ENCODE measurements at places on chromosomes 5 and 9. TPM values are rescaled to one million over a fixed set of nuclear protein-coding genes. Genes with fewer than 3 reads are reported as not detected.
A peak's percentile ranks its signal among the peaks of the same experiment; 100 is the strongest.

- H3K36me3 ChIP-seq = no peaks in the 10 kb centered on the region
- DNase-seq = no peak
- H3K27me3 ChIP-seq = no peaks in the 10 kb centered on the region
- no peaks in the 10 kb centered on the region for H3K4me1 ChIP-seq
Observed at GRCh38 chr5:100901821-100902341, 1.2 kb downstream of the ST8SIA4 start.

GRCh38 chr5:139979518-139979917 is 63.6 kb downstream of the NRG2 start:
- no peaks in the 10 kb centered on the region for H3K27me3 ChIP-seq
- no peaks in the 10 kb centered on the region for H3K36me3 ChIP-seq
- no peak overlapping the region for H3K4me3 ChIP-seq
- no peak for DNase-seq
- H3K27ac ChIP-seq = no peak overlapping the region
- no peaks in the 10 kb centered on the region for H3K4me1 ChIP-seq

DNA sequence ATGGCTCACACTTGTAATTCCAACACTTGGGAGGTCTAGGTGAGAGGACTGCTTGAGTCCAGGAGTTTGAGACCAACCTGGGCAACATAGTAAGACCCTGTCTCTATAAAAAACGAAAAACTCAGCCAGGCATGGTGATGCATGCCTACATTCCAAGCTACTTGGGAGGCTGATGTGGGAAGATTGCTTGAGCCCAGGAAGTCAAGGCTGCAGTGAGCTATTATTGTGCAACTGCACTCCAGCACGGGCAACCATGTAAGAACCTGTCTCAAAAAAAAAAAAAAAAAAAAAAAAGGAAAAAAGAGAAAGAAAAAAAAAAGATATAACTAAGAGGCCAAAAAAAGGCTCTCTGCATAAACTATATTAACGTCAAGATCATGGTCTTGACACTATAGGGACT is 27.3 kb downstream of the GIN1 start:
- H3K27ac ChIP-seq = no peak overlapping the region
- no peaks in the 10 kb centered on the region for H3K36me3 ChIP-seq
- DNase-seq = no peak
- H3K4me3 ChIP-seq = no peak overlapping the region
- no peaks in the 10 kb centered on the region for H3K4me1 ChIP-seq

DNA sequence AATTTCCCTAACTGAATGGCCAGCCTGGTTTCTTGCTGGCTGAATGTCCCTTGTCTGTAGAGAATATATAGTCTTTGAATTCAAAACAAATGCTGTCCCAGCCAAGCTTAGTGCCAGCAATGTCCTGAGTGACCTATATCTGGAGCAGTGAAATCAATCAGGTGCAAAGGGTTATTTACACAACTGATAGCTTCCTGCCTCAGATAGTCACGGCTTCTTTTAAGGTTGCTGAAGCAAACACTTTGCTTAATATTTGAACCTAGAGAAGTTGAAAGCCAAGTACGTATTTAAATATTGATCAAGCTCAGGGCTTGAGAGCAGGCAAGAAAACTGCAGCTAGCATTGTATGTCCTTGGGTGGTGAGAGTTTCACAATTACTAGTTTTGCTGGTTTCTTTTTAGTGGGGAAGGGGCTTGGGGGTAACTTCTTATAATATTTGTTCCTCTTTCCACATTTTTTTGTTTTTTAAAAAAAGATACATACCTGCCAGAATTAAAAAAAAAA is 2.0 kb upstream of the ARHGEF28 start:
- no peak overlapping the region for H3K4me3 ChIP-seq
- peaks cover 3% of the 10 kb centered on the region for H3K4me1 ChIP-seq
- no peaks in the 10 kb centered on the region for H3K27me3 ChIP-seq
- no peak overlapping the region for H3K27ac ChIP-seq
- H3K36me3 ChIP-seq = no peaks in the 10 kb centered on the region

DNA sequence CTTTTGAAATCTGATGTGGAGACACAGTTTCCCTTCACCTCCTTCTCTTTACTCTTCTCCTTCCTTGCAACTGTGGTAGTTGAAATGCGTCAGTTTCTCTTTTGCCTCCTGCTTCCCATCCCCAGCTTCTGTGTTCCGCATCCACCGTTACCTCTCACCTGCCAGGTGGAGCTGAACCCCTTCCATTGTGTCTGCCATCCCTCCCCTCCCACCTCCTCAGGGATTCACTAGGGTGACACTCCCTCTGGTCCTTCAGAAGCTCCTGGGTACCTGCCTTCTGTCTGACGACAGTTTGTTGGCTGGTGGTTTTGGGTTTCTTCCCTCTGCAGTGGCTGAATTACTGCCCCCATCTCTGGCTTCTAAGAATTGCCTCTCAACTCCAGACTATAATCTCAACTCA is 132.1 kb downstream of the SLC24A2 start:
- H3K4me1 ChIP-seq = no peaks in the 10 kb centered on the region
- H3K36me3 ChIP-seq = no peaks in the 10 kb centered on the region
- H3K4me3 ChIP-seq = no peak overlapping the region

GRCh38 chr9:33187519-33188218 is 20.5 kb upstream of the B4GALT1 start:
- H3K36me3 ChIP-seq = no peaks in the 10 kb centered on the region
- peaks cover 5% of the 10 kb centered on the region for H3K4me1 ChIP-seq
- peak; percentile 49 for DNase-seq
- no peak overlapping the region for H3K4me3 ChIP-seq
- H3K27ac ChIP-seq = no peak overlapping the region

DNA sequence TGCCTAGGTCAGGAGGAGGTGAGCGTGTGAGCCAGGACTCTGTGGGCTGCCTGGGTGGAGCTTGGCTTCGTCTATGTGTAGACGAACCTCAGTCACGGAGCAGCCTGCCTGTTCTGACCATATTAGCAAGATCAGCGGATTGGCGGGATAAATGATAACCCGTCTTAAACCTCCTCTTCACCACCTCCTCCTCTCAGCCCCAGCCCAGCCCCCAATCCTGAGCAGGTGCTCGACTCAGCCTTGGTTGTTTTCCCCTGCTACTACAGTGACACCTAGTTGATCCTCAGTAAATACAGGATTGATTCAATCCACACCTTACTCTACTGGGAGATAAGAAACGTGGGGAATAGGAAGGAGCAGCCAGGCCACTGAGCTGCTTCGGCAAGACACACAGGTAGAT is 286.1 kb downstream of the IRX2 start:
- no peaks in the 10 kb centered on the region for H3K4me1 ChIP-seq
- no peaks in the 10 kb centered on the region for H3K27me3 ChIP-seq
- no peaks in the 10 kb centered on the region for H3K36me3 ChIP-seq
- no peak overlapping the region for H3K27ac ChIP-seq
- no peak overlapping the region for H3K4me3 ChIP-seq

DNA sequence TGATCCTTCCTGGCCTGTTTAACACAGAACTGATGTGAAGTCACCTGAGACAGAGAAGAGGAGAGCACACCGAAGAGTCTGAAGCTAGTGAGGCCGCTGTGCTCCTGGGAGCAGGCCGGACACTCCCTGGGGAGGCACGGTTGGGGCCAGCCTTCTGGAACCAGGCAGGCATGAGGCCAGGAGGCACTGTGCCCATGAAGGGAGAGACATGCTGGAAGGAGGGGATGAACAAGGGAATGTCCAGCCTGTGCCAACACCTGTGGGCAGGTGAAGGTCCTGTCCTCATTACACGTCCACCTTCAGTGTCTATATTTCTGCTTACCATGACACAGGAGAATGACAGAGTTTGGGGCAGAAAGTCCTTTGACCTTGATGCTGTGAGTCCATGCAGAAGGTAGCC is 183.8 kb upstream of the S1PR3 start:
- DNase-seq = no peak
- peaks cover 2% of the 10 kb centered on the region for H3K4me1 ChIP-seq
- H3K27ac ChIP-seq = no peak overlapping the region
- no peaks in the 10 kb centered on the region for H3K36me3 ChIP-seq

- H3K27ac ChIP-seq = no peak overlapping the region
- H3K36me3 ChIP-seq = no peaks in the 10 kb centered on the region
- H3K27me3 ChIP-seq = no peaks in the 10 kb centered on the region
- no peak overlapping the region for H3K4me3 ChIP-seq
- no peaks in the 10 kb centered on the region for H3K4me1 ChIP-seq
Observed at GRCh38 chr5:118923295-118924005, 64.9 kb downstream of the DTWD2 start.

- no peak for DNase-seq
- no peaks in the 10 kb centered on the region for H3K36me3 ChIP-seq
- H3K4me3 ChIP-seq = no peak overlapping the region
- H3K4me1 ChIP-seq = peaks cover 2% of the 10 kb centered on the region
- no peak overlapping the region for H3K27ac ChIP-seq
Observed at GRCh38 chr9:38062498-38063362, 6.3 kb downstream of the SHB start.

DNA sequence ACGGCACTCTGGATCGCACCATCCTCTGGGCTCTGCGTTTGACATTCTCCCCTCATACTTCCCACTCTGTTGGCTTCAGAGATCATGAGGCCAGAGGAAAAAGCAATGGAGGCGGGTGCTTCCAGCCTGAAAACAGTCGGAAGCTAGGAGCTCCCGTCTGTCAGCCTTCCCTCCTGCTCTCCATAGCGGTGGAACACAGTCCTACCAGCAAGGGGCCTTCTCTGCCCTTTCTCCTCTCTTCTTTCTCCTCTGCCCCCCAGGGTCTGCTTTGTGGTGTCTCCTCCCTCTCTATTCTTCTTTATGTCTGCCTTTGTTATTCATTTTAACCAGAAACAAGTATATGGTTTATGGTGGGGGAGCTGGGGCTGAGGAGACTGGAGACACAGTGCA is 152.5 kb upstream of the NFIB start:
- H3K27me3 ChIP-seq = no peaks in the 10 kb centered on the region
- H3K4me3 ChIP-seq = no peak overlapping the region
- no peaks in the 10 kb centered on the region for H3K36me3 ChIP-seq
- no peak overlapping the region for H3K27ac ChIP-seq
- no peaks in the 10 kb centered on the region for H3K4me1 ChIP-seq

CAMK2A gene
- 1.2 TPM for total RNA-seq

ADGRD2 gene
- total RNA-seq = not detected

SLC4A9 gene
- total RNA-seq = not detected

FOXD4 gene
- total RNA-seq = 0.31 TPM

POU5F2 gene
- total RNA-seq = 1.1 TPM

ACOT12 gene
- not detected for total RNA-seq

ROR2 gene
- total RNA-seq = 27.7 TPM
